ENCODE measurements at places on chromosomes 16 and 17.

DNA sequence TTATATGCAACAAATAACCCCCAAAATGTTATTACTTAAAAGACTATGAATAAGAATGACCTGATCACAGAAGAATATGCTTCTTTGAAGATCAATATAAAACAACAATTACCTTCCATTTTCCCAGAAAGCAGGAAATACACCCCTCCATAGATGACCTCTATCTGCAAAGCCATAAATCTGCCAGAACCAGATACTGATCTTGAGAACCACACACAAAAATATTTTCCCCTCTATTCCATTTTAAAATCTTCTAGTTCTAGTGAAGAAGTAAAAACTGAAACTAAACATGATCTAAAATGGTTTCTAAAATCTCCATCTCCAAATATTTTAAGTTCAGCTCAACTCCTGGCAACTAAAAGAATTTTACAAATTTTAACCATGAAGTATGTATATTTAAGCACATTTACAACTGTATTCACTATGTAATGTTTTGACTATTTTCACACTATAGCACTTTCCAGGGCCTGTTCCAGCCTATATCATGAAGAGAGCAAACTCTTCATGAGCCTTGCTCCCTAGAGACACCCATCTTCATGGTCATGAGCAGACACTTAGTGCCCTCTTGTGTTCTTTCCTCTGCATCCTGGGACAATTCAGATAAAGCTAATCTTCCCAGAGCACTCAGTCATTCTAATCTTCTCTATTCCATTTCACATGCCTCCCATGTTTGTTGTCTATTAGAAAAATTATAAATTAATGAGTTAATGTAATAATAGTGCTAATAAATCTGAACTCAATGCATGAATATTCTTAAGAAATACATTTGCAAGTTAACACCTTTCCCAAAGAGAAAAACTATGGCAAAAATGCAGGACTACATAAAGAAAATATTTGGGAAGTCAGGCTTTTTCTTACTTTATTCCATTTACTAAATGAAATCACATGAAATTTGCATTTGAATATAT, 87.0 kb downstream of the HELZ start:
- DNase-seq: peak; percentile 63

DNA sequence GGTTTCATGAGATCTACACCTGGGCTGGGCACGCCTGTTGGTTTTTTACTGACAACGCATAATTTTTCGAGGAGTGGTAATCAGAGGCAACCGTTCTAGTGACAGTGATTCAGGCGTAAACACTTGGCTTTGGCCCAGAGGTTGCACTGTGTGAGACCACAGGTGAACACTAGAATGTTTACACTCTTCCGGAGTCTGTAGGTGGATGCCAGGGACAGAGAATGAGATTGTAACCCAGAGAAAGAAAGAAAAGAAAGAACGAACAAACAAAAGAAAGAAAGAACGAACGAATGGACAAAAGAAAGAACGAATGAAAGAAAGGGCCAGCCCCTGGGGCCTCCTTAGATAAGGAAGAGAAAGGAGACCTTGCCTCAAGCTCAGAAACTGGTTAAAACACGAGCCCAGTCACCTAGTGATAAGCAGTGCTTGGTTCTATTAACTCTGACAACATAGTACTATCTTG, 113.2 kb downstream of the PRKCB start:
- DNase-seq: no peak

- no peak for DNase-seq
These were observed 20.5 kb upstream of the GPR139 start for GRCh38 chr16:20094157-20094556.

- peak; percentile 39 for DNase-seq
These were observed 36.2 kb downstream of the RGS9 start for GRCh38 chr17:65173284-65173793.

DNA sequence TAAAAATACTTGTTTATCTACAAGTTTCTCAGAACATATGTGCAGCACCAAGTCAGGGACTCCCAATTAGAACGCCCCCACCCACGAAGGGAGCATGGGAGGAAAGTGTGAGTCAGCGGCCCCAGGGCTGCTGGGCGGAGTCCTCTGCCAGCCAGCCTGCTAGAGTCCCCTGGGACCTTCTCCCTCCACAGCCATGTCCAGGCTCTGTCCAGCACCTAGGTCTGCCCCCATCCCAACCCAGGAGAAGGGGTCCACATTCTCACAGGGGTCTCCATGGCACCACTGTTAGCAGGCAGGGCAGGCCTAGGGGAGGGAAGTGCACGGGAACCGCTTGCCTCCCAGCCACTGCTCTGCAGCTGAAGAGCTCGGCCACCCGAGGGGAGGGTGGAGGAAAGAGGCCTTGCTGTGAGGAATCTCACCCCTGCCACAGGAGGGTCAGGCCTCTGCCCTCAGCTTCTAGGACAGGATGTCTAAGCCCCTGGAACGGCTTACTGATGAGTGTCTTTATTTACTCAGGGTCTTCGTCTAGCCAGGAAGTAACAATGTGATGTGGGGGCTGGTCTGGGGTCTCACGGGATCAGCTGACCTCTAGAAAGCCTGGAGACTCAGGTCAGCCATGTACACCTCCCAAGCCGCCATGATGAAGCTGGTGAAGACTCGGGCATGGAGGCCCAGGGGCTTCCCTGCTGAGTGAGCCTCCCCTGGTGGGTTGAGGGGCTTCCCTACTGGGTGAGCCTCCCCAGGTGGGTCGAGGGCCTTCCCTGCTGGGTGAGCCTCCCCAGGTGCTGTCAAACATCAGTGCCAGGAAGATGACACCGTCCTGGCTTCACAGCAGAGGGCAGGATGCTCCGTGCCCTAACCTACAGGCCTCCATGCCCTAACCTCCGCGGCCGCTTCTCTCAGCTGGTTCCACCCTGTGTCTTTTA, 190.3 kb downstream of the RBFOX3 start:
- DNase-seq: peak; percentile 25

DNA sequence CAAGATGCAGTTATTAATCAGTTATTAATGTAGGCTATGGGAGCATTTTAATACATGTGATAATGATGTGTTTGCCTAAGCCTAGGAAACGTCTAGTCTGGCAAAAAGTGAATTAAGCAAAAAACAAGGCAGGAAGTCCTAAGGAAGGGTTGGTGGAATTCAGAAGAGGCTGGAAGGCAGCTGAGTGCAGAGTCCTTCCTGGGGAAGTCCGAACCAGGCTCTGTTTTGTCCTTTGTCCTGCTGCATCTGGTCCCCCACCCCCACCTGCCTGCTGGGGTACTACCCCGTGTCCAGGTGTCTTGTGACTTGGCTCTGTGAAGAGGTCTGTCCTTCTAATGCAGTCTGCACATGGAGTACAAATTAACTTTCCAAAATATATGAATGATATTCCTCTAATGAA, 1.5 kb upstream of the MYH10 start:
- DNase-seq: peak; percentile 46

DNA sequence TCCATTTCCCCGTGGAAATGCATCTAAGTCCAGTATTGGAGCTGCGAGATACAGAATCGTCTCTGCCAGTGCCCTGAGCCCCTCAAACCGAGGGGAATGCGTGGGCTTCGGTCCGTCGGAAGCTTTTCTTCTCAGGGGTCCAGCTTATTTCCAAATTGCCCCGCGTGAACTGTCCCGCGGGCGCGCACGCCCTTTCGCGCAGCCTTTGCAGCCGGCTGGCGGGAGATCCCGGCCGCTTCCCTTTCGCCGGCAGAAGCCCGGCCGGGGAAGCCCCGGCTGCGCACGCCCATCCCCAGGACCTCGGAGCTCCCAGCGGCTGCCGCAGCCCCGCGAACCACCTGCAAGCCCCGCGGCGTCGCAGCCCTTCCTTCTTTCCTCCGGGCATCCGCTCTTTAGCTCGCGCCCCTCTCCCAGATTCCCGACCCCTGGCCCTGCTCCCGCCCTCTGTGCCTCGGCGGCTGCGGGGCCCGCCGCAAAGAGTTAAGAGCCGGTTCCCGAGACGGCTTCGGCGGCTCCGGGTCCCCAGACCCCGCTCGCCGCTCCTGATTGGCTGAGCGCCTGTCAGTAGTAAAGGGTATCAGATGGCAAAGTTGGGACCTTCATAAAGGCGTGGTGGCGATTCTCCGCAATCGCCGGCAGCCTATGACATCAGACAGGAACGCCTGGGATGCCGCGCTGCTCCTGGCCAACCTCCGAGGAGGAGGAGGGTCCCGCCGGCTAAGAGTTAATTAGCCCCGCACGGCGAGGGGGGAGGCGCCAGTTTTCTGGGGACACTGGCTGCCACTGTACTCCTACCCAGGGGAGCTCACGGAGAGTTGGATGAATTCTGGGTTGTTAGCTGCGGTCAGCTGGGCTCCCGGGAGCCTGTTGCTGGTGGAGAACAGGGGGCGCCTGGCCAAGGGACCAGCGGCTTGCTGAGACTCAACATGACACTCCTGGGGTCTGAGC, at the start of gene MYOCD:
TSS of gene MYOCD (plus strand) at position 628 of the 948 bp plus-strand sequence. CDS start at position 927, 299 bp downstream.
- DNase-seq: peak; percentile 94

GRCh38 chr16:1499756-1500464, 6.8 kb downstream of the TELO2 start:
- no peak for DNase-seq

- DNase-seq: peak; percentile 2
These were observed 109.2 kb upstream of the NACA2 start for GRCh38 chr17:61700252-61700651.

GRCh38 chr17:12940699-12941098, 77.1 kb downstream of the ELAC2 start:
- no peak for DNase-seq

GRCh38 chr16:68324780-68325357, 14.1 kb downstream of the PRMT7 start:
- DNase-seq: no peak

- DNase-seq: no peak
These were observed 5.0 kb downstream of the STAT5B start for GRCh38 chr17:42271006-42271778.

DNA sequence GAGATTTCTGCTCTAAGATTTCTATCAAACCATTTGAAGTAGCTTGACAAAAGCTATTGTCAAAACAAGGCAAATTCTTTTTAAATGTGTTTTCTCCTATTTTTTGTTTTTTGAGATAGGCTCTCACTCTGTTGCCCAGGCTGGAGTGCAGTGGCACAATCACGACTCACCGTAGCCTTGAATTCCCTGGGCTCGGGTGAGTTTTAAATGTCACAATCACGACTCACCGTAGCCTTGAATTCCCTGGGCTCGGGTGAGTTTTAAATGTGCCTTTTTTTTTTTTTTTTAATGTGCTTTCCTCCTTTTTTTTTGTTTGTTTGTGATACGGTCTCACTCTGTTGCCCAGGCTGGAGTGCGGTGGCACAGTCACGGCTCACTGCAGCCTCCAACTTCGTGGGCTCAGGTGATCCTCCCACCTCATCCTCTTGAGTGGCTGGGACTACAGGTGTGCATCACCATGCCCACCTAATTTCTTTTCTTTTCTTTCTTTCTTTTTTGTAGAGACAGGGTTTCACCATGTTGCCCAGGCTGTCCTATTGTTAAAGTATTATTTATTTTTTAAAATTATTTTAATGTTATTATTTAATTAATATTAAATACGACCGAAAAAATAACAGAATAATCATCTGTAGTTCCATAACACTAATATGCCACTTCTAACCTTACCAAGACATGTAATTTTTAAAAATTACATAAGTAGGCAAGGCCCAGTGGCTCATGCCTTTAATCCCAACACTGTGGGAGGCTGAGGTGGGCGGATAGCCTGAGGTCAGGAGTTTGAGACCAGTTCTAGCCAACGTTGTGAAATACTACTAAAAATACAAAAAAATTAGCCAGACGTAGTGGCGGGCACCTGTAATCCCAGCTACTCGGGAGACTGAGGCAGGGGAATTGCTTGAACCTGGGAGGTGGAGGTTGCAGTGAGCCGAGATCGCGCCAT, 69.7 kb upstream of the FA2H start:
- DNase-seq: peak; percentile 31

DNA sequence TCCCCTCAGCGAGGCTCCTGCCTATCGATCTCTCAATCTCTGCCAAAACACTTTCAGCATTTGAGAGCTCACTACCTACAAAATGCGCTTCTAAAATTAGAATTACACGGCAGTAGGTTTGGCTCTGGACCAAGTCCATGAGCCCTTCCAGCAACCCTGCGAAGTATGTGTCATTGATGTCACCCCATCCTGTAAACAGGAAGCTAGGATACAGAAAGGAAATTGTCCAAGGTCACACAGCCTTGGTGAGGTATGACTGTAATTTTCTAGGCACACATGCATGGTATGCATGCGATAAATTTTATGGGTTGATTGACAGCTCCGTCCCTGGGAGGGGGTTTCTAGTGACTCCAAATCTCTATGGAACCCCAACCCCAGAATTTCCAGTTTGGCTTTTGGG, 330.3 kb upstream of the CDH5 start:
- DNase-seq: no peak

DNA sequence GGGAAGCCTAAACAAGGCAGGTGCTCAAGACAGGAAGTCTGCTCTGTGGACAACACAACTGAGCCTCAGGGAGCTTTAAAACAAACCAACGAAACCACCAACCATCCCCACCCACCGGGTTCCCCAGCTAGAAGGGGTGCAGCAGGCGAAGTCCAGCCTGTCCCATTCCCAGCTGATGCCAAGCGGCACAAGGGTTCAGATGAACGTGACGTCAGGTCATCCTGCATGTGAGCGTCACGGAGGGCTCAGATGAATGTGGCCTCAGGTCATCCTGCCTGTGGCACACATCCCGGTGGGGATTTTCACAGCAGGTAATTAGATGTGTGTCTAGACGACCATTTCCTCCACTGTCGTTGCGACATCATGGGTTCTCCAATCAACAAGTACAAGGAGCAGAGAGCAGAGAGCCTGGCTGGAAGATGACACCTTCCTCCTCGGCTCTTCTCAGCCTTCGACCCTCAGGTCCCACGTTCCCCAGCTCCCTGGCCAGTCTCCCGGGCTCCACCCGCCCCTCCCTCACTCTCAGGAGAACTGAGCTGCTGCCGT, 246.5 kb downstream of the FOXL1 start:
- DNase-seq: peak; percentile 95

DNA sequence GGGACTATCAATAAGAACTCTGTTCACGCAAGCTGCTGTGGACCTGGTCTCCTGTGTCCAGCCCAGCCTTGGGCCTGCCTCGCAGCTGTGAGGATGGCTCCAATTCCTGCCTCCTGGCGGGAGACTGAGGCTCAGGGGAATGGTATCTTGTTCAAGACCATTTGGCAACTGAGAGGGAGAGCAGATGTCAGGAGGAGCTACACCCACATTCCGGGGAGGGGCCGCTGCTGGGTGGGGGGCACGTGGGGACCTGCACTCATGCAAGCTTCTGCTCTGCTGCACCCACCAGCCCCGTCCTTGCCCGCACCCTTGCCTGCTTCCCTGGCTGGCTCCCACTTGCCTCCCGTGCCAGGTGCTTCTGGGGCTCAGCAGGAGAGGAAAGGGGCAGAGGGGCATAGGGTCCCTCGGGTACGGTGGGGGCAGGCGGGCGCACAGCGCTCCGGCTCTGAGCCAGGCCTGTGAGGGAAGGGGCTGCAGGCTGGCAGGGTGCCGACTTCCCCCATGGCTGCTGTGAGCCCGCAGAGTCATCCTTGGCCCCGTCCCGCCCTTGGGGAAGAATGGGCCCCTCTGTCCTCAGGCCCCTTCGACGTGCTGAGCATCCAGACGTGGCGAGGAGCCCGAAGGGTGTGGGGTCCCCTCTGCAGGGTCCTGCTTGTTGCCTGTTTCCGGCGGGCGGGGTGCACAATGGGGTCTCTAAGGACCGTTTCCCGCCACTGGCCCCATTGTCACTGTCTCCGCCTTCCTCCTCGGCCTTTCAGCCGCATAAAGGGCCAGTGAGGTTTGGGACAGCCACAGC, 2.7 kb downstream of the METRN start:
- no peak for DNase-seq

Data from mesendoderm (in vitro differentiated cells).